ENCODE measurements at places on chromosomes 7 and 10.

DNA sequence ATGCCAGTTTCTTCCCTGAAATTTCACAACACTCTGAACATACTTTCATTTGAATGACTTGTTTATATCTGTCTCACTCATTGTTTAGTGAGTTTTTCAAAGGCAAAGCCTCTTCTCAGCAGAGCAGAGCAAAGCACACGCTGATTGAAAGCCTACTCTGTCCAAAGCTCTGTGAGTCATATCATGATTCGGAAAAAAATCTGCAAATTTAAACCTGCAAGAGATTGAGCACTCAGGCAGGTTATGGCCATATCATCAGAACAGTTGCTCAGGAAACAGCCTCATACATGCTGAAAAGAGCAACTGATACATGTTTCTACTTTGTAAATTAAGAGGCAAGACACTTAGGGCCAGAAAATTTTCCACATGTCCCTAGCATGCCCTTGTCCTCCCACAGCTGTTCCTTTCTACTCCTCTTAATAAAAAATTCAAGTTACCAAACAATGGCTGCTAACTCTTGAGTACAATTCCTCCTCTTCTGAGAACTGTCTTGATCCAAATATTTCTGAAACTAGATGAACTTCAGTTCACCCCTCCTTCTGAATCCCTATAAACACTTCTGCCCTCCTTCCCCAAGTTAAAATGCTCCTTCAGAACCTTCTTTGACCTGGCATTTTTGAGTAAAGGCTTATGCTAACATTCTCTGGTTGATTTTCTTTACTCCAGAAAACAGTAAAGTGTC lies 140.6 kb upstream of the HPS1 start:
- no peak for DNase-seq

DNA sequence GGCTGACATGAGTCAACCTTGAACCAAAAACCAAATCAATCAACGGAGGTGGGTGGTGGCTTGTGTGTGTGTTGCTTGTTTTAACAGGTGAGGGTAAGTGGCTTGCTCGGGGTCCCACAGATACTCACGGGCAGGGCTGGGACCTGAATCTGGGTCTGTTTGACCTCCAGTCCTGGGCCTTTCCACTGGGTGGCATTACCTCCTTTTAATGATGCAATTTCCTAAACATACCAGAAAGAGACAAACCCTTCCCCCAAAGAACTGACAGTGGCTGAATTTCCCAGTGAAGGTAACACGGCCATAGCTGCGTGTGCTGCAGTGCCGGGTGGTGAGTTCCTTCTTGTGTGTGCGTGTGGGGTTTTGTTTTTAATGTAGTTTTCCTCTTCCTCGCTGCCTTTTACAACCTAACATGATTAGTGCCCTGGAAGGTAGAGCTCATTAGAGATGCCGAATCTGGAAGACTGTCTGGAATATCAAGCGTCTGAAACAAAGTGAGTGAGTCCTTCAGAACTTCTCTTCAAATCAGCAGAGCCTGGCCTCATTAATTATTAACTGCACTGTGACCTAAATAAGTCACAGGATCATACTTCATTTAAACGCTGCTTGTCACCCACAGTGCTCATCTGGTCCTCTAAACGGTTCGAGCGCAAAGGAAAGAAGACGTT lies 166.1 kb upstream of the TCERG1L start:
- DNase-seq: no peak

GRCh38 chr7:92745241-92745640 lies 91.1 kb downstream of the CDK6 start:
- DNase-seq: no peak

DNA sequence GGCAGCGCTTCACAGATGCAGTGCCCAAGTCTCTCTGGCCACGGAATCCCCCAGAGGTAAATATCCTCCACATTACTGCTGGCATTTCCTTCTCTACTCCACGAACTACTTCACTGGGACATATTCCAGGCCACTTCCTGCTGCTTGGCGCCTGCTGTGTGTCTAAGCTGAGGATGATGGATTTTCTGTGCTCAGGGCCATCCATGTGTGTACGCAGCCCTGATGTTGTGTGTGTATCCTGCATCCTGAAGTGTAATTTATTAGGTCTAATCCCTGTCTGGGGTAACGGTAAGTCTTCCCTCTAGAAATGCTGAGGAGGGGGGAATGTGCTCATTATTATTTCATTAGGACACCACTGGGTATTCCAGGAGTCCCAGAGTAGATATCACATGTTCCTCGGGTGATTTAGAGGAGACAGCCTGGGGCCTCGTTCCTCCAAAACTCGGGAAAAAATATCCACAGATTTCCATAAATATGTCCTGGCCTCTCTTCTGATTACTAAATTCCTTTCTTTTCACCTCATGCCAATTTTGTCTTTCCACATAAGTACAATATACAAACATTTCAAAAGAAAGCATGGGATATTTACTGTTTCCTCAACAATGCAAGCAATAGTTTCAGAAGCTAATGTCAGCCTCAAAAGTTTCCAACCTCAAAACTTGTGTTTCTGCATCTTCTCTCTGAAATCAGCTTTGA lies 25.5 kb upstream of the HABP2 start:
- no peak for DNase-seq

- DNase-seq: no peak
Measured at GRCh38 chr10:93559490-93559889, 7.0 kb upstream of the FFAR4 start.

DNA sequence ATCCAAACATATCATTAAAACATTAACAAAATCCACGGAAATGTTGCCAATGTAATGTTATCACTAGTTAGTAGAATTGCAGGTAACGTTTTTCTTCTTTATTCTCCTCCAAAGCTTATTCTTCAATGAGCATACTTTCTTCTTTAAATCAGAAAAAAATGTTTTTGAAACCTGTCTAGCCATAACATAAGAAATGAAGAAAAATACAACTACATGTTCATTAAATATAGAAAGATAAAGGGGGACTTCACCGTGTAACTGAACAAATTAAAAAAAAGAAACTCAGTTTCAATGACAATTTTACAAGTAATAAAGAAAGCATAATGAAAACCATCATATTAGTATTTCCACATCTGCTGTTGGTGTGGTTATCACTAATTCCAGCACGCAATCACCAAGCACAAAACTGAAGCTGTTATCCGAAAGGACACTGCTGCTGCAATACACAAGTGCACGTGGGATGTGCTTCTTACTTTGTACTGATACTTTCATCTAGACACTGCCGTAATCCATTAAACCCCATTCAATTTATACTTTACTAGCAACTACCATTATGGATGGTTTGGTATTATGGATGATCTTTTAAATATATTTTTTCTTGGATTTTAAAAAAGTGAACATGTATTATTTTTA lies 9.6 kb downstream of the ESYT2 start:
- DNase-seq: no peak

DNA sequence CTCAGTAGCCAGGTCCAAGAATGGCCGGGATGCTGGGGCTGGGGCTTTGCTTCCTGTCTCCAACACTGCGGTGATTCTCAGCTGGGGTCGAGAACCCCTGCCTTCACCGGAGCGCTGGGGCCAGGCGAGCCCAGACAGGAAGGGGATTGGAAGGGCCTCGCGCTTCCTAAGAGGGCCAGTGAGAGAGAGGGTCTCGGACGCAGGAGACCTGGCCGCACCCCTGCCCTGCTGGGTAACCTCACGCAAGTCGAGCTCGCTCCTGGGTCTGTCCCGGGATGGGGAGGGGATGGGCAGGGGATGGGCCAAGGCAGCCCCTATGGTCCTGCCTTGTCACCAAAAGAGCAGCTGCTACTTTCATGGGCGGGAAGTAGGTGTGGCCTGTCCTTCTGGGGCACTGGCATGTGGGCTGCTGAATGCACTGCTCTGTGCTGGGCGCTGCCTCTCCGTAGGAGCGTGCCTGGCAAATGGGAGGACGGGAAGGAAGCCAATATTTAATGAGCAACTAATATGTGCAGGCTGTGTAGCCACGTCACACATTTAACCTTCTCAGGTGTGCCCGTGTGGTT lies 20.0 kb downstream of the KCNK18 start:
- no peak for DNase-seq

- DNase-seq: no peak
Measured at GRCh38 chr10:6600224-6600987, 20.3 kb upstream of the PRKCQ start.

DNA sequence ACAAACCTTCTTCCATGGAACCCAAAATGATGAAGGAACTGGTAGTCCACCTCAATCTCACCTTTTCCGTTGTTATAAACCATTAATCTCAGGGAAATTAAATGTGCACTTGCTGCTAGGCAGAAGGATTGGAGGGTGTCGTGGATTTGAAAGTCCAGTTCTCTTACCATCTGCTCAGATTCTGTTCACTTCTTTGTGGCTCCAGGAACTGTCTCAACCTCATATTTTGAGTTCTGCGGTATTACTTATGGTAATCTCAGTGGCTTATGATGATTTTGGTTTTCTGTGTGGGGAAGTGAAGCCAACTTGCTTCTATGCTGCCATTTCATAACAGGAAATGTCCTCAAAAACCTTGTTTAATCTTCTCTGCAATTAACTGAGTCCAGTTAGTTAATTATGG lies 136.4 kb downstream of the CDC14C start:
- no peak for DNase-seq

- no peak for DNase-seq
Measured at GRCh38 chr10:4127518-4128315, 342.7 kb upstream of the KLF6 start.

DNA sequence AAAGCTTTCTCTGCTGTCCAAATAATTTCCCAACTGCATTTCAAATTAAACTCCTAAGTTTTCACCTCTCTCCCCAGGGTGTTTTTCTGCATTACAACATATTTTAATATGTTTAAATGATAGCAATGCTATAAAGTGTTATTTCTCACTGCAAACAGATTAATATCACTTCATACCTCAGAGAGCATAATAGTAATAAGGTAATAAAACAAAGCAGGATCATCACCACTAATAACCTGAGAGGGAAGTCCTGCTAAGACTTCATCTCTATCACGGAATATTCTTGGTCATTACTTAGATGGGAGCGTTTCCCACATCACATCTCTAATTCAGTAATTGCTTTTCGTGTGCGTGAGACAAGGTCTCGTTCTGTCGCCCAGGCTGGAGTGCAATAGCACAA lies 168.8 kb downstream of the PARD3 start:
- no peak for DNase-seq

DNA sequence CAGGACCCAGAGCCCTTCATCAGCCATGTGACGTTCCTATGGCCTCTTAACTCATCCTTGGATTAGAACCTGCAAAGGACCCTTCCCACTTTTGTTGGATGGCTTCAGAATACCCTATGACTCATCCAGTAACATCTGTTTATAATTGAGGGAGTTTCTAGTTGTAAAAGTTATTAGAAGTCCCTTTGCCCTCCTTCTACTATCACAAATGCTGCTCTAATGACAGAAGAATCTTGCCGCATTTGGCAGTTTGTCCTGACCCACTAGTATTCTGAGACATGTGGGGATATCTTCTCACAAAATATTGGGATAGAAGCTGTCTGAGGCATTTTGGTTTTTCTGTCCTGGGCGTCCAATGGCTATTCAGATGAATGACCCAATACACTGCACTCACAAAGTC lies 251.8 kb upstream of the TMEM72 start:
- no peak for DNase-seq

Data from HS-27A (cell line).